MV-4-11 (cell line): ENCODE measurements at places on chromosomes 5 and 9.

DNA sequence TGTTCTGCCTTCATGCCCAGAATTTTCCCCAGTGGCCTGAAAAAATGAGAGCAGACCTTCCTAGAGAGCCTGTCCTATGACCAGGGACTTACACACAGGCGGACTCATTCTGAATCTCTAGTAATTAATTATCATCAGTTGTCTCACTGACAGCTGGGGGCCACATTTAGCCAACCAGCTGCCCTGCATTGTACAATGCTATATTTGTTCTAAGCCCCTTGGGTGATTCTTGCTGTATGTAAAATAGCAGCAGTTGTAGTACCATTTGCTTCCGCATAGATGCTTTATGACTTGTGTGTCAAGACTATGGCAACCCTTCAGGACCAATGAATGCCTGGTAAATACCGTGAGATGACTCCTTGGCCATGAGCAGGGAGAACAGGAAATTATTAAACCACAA is 415.4 kb upstream of the SEMA6A start:
- DNase-seq = no peak

- DNase-seq = peak; percentile 69
These were observed 72.9 kb downstream of the BAAT start for GRCh38 chr9:101311758-101312420.

DNA sequence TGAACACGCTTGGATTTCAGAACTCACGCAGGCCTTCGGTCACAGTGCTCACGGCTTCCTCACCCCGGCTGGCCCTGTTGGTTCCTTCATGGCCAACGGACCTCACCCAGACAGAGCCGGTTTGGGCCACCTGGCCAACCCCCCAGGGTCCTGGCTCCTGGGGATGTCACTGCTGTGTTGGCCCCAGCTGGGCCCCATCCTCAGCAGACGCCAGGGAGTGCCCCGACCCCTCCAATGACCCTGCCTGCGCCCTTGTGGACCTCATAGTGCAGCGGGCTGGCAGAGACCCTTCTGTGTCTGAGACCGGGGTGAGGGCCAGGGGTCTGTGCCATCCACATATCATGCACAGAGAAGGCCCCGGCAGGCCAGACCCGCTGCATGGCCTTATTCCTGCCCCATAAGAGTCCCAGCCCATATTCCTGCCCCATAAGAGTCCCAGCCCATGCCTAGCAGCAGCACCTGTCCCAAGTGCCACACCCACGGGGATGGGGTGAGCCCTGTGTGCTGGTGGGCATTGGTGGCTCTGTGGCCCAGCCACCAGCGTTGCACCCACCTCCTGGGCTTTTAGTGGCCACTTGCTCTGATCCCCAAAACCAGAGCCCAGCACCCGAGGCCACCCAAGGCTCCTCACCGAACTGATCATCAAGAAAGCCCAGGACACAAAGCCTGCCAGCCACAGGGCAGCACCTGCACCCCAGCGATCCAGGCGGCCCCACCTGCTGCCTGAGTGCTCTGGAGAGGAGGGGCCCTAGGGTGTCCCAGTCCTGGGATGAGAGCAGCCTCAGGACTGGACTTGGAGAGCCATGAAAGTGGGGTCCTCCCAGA is 1.3 kb upstream of the LPCAT1 start:
- no peak for DNase-seq

DNA sequence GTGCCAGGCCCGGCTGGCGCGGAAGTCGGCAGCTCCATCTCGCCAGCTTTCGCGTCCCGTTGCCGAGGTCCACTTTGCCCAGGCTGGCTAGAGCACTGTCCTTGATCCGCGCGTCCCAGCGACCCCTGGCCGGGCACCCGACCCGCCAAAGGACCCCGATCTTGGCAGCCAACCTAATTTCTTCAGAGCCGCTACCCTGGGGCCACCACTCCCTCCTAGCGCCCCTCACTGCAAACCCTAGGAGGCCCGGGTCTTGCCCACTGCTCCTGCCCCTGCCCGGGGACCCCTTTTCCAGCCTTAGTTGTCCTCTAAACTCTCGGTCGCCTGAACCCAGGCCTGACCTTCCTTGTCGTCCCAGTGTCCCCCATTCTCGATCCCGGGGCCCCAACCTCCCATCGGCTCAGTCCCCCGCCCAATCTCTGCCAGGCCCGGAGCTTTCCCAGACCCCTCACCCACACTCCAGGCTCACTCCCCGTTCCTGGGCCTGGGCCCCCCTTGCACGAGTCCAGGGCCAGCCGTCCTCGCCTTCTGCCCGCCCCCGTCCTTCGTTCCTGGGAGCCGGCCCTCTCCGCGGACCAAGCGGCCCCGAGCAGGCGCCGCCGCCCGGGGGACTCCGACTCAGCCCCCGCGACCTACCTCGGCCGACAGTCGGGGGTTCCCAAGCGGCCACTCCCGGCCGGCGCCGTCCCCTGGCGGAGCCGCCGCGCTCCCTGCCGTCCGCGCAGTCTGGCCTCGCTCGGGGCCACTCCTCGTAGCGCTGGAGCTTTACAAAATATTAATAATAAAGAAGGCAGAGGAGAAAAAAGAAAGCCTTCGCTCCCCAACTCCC is 701 bp upstream of the LMX1B start:
- no peak for DNase-seq

- no peak for DNase-seq
These were observed 94.3 kb downstream of the SREK1 start for GRCh38 chr5:66238435-66238834.

DNA sequence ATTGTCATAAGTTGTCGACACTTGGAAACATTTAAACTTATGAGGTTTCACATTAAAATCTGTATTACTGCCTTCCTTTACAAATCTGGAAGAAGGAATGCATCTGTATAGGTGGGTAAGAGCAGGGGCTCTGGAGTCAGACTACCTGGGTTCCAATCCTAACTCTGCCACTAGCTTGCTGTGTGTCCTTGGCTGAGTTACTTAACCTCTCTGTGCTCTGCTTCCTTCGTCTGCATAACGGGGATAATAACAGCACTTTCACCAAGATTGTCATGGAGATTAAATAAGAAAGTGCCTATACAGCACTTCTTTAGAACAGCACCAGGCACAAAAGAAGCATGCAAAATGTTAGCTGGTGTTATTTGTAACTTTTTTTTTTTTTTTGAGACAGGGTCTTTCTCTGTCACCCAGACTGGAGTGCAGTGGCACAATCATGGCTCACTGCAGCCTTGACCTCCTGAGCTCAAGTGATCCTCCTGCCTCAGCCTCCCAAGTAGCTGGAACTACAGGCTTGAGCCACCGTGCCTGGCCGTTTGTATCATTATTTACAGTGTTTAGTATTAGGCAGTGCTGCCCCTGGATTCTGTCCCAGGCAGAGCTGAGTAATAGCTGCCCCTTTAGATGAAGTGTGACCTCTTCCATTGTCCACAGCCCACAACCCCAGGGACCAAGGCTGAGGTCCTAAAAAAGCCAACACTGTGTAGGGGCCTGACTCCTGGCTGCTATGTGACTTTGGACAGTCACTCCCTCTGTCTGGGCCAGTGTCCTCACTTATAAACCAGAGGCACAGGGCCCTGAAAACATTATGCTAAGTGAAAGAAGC is 25.4 kb upstream of the TTLL11 start:
- DNase-seq = no peak

GRCh38 chr9:134271338-134272301 is 54.6 kb upstream of the RXRA start:
- DNase-seq = no peak

GRCh38 chr9:91711755-91712601 is 238.1 kb downstream of the ROR2 start:
- DNase-seq = peak; percentile 88

DNA sequence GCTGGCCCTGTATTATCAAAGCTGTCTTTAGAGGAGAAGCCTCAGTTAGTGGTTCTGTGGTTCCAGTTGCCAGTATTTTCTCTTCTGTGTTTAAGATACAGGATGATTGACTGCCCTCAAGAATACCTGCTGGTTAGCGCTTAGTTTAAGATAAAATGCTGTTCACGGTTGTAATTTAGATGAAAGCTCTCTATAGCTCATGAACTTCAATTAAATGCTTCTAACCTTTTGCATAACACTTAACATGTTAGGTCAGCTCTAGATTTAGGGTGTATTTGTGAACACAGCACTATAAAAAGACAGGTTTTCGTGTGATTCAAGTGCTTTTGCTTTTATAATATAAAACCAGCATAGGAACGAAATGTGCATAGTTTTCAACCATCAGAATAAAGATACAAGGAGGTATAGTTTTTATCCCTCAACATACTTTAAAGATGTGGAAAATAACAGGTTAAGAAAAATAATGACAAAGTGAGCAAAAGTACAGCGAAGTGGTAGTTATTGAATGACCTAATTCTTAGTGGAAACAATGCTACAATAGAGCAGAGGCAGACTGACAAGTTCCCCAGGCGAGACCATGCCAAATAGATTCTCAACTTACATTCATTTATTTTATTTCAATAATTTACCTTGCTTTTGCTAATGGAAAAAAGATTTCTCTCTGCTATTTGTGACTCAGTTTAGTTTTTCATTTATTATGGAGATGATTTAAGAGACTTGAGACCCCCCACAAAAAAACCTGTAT is 602.6 kb upstream of the DMAC1 start:
- no peak for DNase-seq
